ENCODE measurements at places on chromosomes 7 and 10.

- no peak for DNase-seq
These were observed 303.7 kb downstream of the PRPF18 start for GRCh38 chr10:13890233-13891127.

DNA sequence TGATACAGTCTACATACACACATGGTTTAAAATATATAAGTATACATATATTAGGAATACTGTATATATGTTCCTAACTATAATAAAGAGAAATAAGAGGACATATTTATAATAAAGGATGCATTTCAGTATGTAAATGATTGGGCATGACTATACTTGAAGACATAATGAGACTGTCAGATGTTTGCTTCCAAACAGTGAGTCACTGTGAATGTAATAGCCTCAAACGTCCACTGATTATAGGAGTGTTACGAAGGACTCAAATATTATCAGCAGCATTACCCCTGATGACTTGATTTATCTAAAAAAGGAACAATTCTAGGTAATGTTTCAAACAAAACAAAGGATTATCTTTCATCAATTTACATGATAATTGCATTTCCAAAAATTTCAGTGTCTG, 39.9 kb upstream of the NRBF2 start:
- no peak for DNase-seq

DNA sequence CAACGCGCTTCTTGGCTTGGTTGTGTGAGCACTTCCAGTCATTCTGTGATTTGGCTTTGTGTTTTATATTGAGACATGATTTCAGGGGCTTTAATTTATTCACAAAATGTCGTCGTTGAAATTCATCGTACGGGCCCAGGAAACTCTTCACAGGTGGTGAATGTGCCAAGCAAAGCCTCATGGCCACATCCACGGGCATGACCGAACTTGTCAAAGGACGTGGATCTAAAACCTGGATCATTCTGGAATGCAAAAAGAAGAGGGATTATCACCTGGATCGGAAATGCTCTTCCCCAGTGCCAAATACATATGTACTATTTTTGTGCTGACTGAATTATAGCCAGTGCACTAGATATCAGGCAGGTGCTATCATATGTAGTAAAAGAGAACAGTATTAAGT, 2.2 kb downstream of the PPP1R3C start:
- no peak for DNase-seq

DNA sequence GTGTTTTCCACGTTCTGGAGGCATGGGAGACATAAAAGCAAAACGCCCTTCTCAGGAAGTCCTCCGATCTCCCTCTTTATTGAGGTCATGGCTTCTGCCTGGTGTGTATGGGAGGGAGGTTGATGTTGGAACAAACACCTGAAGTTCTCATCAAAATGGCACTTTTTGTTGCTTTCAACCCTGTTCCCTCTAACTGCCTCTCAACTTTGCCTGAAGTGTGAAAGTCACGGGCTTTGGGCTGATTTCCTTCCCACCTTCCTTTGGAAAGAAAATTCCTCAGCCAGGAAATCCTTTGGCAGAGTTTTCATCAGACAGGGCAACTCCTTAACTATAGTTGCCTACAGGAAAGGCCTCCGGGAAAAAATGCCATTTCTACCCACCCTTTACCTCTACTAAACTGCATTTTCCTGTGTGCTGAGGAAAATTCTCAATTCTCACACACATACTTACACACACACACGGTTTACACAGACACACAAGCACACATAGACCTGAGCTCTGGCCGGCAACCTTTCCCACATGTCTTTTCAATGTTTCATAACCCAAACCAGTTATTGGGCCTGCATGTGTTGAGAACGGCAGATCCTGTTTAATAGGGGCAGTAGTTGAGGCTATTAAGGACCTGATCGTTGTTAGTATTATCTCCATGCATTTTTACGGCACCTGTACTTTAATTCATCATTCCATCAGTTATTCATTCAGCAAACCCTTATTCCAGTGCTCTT, 36.4 kb downstream of the CYP17A1 start:
- DNase-seq = no peak

DNA sequence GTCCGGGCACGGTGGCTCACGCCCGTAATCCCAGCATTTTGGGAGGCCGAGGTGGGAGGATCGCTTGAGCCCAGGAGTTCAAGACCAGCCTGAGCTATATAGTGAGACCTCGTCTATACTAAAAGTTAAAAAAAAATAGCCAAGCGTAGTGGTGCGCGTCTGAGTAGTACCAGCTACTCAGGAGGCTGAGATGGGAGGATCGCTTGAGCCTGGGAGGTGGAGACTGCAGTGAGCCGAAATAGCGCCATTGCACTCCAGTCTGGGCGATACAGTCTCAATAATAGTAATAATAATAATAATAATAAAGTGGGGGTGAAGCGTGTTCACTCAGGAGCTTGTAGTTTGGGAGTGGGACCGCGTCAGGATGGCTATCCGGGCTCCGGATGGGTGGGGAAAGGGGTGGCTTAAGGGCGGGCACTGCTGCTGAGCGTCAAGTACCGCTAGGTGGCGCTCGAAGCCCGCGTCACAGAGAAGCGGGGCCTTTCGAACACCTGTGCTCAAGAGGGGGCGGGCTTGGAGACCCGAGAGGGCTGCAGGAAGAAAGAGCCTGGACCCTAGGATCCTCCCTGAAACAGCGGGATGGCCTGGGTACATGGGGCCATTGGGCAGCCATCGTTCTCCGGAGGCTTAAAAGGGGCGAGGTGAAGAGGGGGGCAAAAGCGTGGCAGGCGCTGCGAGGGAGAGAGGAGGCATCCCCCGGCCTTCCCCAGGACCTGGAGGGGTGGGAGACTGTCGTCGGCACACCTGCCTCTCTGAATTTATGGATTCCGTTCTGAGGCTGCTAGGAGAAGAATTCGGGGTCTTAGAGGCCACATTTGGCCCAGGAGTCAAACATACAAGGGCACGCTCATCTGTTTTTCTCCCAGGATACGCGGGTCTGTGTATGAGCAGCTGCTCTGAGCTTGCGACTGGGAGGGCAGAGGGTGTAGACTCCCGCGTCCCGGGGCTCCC, 14.5 kb downstream of the LBX1 start:
- DNase-seq = peak; percentile 70

DNA sequence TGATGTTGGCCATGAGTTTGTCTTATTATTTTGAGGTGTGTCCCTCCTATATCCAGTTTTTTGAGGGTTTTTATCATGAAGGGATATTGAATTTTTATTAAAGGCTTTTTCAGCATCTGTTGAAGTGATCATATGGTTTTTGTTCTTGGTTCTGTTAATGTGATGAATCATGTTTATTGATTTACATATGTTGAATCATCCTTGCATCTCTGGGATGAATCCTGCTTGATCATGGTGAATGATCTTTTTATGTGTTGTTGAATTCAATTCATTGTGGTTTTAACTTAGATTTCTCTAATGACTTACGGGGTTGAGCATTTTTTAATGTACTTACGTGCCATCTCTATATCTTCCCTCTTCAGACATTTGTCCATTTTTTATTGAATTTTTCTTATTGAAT, 22.9 kb downstream of the DLD start:
- DNase-seq = no peak

DNA sequence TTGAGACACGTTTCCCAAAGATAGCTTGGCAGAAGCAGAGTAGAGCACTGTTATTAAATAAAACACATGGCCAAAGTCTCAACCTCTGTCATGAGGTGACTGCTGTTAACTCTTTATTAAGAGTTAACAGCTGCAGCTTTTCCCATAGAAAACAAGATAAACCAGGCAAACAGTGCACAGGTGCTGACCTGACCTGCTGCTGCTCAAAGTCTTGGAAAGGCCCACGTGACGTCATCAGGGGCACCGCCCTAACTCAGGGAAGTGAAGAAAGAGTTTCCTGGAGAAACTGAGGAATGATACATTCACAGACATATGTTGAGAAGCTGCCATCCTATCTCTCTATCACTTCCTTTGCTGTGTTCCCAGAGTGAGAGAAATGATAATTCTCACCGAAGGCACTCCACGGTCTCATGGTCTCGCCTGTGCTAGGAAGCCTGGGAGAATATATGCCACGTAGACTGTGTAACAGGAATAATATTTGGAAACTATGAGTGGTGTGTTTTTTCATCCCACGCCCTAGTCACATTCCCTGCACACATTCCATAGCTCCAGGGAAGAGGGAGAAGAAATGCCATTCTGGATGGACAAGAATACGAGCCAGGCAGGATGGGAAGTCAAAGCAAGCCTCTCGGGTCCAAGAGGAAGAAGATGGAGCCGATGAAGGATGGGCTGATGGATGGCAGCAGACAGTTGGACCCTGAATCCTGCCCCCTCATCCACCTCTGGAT, 146.2 kb upstream of the NFE2L3 start:
- no peak for DNase-seq

GRCh38 chr10:13457958-13458686, 70.7 kb downstream of the BEND7 start:
- DNase-seq = no peak

DNA sequence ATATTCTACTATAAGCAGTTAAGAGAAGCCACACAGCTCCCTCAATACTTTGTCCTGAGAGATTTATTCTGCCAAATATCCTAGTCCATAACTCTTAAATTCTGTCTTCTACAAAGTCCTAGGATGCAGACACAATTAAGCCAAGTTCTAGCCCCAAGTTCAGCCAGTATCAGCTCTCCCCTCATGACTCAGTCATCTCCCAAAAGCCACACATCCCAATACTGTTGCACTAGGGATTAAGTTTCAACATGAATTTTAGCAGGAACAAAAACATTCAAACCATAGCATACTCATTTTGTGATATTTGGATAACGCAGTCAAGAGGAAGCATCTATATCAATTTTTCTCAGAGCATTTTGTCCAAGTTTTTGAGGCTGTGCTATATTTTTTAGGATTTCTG, 277.4 kb downstream of the FZD1 start:
- no peak for DNase-seq

Data from activated gamma-delta T cell treated with Interleukin-2 at 50 U/mL for 16 hours (primary cell).